GM13976 (cell line): ENCODE measurements at places on chromosomes 6 and 20.

DNA sequence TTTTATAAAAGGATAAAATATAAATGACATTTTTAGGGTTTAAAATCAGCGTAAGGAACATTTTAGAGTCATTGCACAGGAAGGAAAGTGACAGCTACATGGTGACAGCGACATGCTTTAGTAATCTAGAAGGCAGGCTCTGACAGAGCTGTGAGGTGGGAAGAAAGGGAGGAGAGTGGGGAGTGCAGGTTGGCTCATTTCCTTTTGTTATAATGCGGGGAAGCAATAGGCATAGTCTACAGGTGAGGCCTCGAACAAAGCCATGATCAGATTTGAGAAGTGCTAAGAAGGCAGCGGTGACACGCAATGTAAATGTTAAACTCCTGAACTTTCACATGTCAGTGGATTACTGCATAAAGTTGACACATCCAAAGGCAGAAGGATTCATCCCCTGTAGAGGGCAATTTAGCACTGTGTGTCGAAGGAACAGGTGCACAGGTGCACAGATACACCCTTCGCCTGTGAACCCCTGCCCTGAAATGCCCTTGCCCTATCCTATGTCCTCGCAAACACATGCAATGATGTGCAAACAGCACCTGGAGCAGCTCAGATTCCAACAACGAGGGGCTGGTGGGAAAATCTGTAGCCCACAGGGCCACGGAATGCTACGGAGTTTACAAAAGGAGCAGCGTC, 32.4 kb upstream of the SMOC2 start:
- DNase-seq = no peak

DNA sequence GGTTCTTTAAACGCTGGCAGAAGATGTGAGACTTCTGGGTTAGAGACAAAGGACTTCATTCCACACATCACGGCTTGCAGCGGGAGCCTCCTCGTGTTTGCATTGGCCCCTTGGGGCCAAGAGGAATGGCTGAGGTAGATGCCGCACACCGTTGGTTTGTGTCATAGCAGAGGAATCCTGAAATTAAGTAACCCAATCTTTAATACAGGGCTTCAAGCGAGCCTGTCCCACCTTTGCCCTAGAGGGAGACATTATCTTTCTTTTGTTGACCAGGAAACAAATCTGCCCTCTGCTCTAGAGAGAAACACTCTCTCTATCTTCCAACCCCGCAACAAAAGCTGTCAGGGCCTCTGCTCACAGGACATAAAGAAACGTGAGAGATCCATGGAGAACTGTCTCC, 277.5 kb upstream of the ZFP64 start:
- DNase-seq = no peak

DNA sequence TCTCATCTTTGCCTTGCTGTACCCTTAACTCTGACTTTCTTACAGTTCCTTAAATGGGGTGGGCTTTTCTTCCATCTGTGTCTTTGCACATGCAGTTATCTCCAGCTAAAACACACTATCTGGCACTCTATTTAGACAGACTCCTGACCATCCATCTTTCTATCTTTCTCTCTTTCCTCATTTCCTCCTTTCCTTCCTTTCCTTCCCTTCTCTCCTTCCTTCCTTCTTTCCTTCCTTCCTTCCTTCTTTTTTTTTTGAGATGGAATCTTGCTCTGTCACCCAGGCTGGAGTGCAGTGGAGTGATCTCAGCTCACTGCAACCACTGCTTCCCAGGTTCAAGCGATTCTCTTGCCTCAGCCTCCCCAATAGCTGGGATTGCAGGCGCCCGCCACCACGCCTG, 8.2 kb downstream of the NOTCH4 start:
- DNase-seq = no peak

GRCh38 chr6:162217811-162218493, 509.6 kb downstream of the PRKN start:
- no peak for DNase-seq

GRCh38 chr6:11876934-11877433, 98.4 kb upstream of the ADTRP start:
- DNase-seq = peak; percentile 38

- DNase-seq = no peak
These were observed 153.1 kb upstream of the RPS6KA2 start for GRCh38 chr6:166779963-166780683.

DNA sequence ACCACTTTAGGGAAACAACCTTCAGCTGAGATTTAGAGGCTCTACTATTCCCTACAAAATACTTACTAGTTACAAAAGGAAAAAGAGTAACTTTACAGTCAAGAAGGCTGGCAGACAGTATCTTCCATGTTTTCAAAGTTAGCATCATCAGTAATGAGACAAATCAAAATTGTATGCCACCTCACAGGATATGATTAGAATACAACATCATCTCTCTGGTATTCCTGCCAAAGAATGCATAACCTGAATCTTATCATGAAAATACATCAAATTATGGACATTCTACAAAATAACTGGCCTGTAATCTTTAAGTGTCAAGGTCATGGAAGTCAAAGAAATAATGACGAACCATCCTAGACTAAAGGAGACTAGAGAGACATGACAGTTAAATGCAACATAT, 38.4 kb downstream of the CDK5RAP1 start:
- DNase-seq = no peak

DNA sequence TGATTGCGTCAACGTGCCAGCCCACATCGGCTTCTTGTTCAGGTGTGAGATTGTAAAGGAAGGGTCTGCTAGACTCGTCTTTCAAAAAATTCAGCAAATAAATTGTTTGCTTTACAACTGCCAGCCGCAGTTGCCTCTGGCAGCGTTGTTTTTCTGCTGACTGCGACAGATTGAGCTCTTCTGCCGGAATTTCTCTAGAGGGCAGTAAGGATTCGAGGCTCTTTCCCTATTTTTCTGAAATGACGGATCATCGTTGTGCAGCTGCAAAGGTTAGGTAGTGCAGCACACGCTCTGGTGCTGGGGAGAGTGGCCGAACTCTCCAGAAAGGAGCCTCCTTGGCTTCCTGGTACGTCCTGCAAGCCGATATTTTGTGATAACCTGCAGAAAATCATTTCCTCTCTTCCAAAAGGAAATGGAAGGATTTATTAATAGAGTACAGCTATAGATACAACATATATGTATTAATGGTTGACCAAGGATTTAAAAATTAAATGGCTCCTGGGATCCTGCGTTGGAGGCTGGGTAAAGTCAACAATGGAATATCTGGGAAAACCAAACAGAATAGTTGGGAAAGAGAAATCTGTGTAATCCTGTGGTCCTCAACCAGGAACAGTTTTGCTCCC, 121.9 kb upstream of the ZFP64 start:
- no peak for DNase-seq

DNA sequence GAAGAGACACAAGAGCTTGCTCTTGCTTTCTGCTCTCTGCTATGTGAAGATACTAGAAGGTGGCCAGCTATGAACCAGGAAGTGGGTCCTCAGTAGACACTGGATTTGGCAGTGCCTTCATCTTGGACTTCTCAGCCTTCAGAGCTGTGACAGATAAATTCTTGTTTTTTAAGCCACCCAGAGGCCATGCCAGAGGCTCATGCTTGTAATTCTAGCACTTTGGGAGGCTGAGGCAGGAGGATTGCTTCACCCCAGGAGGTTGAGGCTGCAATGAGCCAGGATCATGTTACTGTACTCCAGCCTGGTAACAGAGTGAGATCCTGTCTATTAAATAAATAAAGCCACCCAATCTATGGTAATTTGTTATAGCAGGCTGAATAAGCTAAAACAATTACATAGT, 185.5 kb upstream of the SALL4 start:
- DNase-seq = no peak
